ENCODE measurements at places on chromosomes 6 and 20.

- DNase-seq, result no peak
These were observed 6.0 kb downstream of the STMND1 start for GRCh38 chr6:17107863-17108262.

GRCh38 chr6:14499841-14500240 lies 382.3 kb downstream of the CD83 start:
- DNase-seq, result no peak

- no peak for DNase-seq
These were observed 312.8 kb upstream of the SPTLC3 start for GRCh38 chr20:12695937-12696336.

DNA sequence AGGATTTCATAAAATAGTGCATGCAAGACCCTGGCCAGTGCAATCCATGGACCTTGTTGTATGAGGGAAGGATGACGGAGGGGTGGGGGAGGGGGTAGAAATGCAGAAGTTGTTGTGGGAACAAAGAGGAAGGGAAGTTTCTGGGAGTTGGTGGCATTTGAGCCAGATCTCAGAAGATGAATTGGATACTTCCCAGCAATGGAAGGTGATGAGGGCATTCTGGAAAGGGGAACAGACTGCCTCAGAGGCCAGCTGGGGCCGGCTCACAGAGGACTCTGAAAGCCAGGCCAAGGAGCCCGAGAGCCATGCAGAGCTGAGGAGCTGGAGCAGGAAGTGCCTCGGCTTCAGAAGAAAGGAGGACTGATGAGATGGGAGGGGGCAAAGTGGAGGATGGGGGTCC lies 2.7 kb downstream of the TMEM74B start:
- DNase-seq, result no peak

GRCh38 chr6:5567352-5567751 lies 306.0 kb downstream of the FARS2 start:
- DNase-seq, result no peak

GRCh38 chr6:35015996-35016395 lies 125.1 kb downstream of the TCP11 start:
- DNase-seq, result no peak

DNA sequence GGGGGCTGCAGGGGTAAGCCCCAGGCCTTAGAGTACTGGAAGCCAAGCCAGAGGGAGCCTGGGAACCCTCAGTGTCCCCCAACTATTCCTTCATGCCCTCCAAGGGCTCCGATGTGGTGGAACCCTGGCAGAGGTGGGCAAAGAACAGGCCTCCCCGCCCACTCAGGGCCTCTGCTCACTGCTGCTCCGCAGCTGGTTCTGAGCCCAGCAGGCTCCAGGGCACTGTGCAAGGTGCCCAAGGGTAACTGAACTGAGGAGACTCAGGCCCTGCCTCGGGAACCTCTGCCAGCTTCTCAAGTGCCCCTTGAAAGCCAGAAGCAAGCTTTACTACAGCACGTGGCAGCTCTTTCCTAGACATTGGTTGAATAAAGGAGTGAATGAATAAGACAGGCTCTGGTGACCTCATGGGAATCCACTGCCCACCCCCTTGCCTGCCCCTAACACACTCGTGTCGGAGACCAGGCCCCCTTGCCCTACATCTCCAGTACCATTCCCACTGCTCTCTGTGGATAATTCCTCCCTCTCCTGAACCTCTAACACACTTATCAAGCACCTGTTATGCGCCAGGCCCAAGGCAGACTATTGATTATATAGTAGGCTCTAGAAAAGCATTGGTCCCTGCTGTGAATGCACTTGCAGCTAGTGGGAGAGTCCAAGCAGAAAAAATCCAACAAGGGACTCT lies 55.0 kb downstream of the TOX2 start:
- no peak for DNase-seq

GRCh38 chr20:23484081-23484480 lies 6.8 kb upstream of the CST8 start:
- no peak for DNase-seq

All from right lung (tissue), 10 donors.